ENCODE measurements at places on chromosomes 4 and X.

- DNase-seq, result no peak
Observed at GRCh38 chr4:11483046-11483445, 54.4 kb upstream of the HS3ST1 start.

GRCh38 chrX:108165383-108166111 is 74.0 kb downstream of the ATG4A start:
- peak; percentile 29 for DNase-seq

- peak; percentile 59 for DNase-seq
Observed at GRCh38 chr4:188976644-188977115, 837.4 kb downstream of the TRIML1 start.

GRCh38 chrX:149313871-149314371 is 191.2 kb downstream of the IDS start:
- DNase-seq, result peak; percentile 13

DNA sequence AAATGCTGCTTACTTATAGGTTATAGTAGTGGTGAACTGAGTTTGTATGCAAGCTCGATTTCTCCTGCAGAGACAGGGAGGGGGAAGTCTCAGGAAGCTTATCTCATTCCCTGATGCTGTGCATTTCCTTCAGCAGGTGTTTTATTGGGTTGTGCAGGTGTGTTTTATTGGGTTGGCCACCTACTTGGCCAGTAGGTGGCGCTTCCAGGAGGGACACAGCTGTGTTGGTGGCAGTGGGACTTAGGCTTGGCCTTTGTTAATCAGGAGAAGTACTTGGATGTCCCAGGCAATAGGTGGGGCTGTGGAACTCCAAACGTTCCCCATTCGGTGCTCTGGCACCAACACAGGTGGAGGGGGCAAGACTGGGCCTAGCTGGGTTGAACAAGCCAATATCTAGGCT is 196.0 kb upstream of the DCAF8L1 start:
- DNase-seq, result no peak

GRCh38 chr4:1297456-1298325 is 8.0 kb downstream of the MAEA start:
- DNase-seq, result no peak

GRCh38 chr4:15944895-15945294 is 6.4 kb upstream of the FGFBP1 start:
- DNase-seq, result no peak

GRCh38 chr4:145521282-145521681 is 39.6 kb downstream of the SMAD1 start:
- no peak for DNase-seq

Data from AG10803 (cell line).